ENCODE measurements at places on chromosomes 3 and 15. TPM values are rescaled to one million over a fixed set of nuclear protein-coding genes. Genes with fewer than 3 reads are reported as not detected.

The SHF gene
- total RNA-seq = 0.79 TPM

GRCh38 chr15:28987337-28987736, 101.6 kb downstream of the APBA2 start:
- no peaks in the 10 kb centered on the region for H3K36me3 ChIP-seq
- no peak overlapping the region for H3K27ac ChIP-seq
- H3K4me3 ChIP-seq = no peak overlapping the region
- H3K27me3 ChIP-seq = no peaks in the 10 kb centered on the region
- no peak for DNase-seq

DNA sequence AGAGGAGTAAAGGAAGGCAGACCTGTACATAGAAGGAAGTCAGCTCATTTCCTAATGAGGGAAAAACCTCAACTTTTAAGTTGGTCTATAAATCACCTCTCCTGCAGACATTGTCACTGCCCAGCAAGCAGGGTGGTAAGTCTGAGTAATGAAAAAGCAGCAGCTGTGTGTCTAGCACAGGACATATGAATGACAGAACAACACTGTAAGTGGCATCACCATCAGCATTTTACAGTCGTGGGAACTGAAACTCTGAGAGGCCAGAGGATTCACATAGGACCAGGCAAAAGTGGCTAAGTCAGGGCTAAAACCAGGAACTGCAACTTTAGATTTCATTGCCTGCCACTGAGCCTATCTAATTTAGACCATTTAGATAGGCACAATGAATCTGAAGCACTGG, 235.6 kb downstream of the CLSTN2 start:
- H3K36me3 ChIP-seq = no peaks in the 10 kb centered on the region
- no peak overlapping the region for H3K4me3 ChIP-seq
- H3K27me3 ChIP-seq = peaks cover 5% of the 10 kb centered on the region
- no peaks in the 10 kb centered on the region for H3K4me1 ChIP-seq
- no peak overlapping the region for H3K27ac ChIP-seq

DNA sequence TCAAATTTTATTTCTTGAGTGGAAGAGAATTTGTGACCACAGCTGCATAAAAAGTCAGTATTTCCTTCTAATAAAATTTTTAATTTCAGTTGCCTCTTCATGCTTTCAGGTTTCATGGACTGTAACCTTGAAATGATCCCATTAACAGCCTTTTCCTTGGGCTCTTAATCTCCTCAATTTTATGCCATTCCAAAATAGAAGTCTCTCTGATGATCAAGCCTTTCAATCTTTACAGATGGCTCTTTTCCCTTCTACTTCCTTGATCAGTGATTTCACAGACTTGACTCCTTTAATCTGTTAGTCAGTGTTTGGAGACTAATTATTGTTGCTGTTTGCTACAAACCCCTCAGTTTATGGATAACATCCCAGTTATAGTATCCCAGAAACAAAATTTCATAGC, 11.9 kb downstream of the TSC22D2 start:
- DNase-seq = no peak
- H3K27me3 ChIP-seq = no peaks in the 10 kb centered on the region
- H3K36me3 ChIP-seq = peaks cover 16% of the 10 kb centered on the region

GRCh38 chr3:136512381-136512780, 239.8 kb downstream of the STAG1 start:
- no peaks in the 10 kb centered on the region for H3K27me3 ChIP-seq
- H3K4me1 ChIP-seq = no peaks in the 10 kb centered on the region
- no peak overlapping the region for H3K27ac ChIP-seq
- DNase-seq = no peak
- H3K4me3 ChIP-seq = no peak overlapping the region

The APEH gene
- 137 TPM for total RNA-seq

DNA sequence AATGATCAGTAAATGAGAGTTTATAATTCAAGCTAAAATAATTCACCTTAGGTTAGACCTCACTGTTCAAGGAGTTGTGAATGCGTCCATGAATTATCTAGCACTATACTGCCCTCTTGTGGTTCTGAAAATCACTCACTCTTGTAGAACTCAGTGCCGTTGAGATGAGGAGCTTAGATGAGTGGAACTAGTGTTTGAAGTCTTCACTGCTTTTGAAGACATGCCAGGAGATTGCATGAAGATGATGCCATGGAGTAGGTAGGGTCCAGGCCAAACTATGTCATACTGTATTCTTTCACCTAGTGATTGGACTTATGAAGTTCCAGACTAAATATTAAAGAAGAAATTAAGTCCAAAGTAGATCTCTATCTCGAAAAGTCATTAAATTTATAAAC, 28.8 kb downstream of the LYSMD4 start:
- H3K36me3 ChIP-seq = peaks cover 10% of the 10 kb centered on the region
- H3K27me3 ChIP-seq = no peaks in the 10 kb centered on the region
- peaks cover 50% of the 10 kb centered on the region for H3K4me1 ChIP-seq
- peak; percentile 73 for DNase-seq
- no peak overlapping the region for H3K27ac ChIP-seq

The ATP8B4 gene
- 6.8 TPM for total RNA-seq

The ARHGEF26 gene
- 0.06 TPM for total RNA-seq

- no peaks in the 10 kb centered on the region for H3K4me1 ChIP-seq
- no peaks in the 10 kb centered on the region for H3K36me3 ChIP-seq
- no peaks in the 10 kb centered on the region for H3K27me3 ChIP-seq
- H3K4me3 ChIP-seq = no peak overlapping the region
Observed at GRCh38 chr3:25589783-25590258, 74.9 kb downstream of the TOP2B start.

GRCh38 chr15:53962646-53963561, 15.3 kb upstream of the UNC13C start:
- no peaks in the 10 kb centered on the region for H3K27me3 ChIP-seq
- H3K4me1 ChIP-seq = no peaks in the 10 kb centered on the region
- H3K36me3 ChIP-seq = no peaks in the 10 kb centered on the region
- no peak overlapping the region for H3K27ac ChIP-seq

The USP13 gene
- total RNA-seq = 10.3 TPM

The LCTL gene
- total RNA-seq = not detected

DNA sequence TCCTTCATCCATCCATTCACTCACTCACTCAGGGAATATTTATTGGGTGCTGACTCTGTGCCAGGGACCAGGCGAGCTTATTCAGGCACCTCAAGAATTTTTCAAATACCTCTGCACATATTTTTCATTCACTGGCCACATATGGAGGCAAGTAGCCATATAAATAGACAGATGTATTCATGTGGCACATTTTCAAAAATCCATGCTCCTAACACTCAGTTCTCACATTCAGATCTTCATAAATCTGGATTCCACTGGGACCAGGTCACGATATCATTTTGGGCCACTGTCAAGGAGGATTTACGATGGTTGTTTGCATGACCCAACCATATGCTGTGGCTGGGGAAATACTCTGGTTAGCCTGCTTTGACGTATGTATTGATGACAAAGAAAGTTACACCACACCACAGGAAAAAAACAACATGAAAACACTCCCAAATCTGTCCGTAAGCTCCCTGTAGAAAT, 241.8 kb upstream of the LRTM1 start:
- no peaks in the 10 kb centered on the region for H3K4me1 ChIP-seq
- DNase-seq = no peak
- H3K27ac ChIP-seq = no peak overlapping the region
- no peaks in the 10 kb centered on the region for H3K27me3 ChIP-seq
- H3K4me3 ChIP-seq = no peak overlapping the region

The CCR3 gene
- total RNA-seq = not detected

DNA sequence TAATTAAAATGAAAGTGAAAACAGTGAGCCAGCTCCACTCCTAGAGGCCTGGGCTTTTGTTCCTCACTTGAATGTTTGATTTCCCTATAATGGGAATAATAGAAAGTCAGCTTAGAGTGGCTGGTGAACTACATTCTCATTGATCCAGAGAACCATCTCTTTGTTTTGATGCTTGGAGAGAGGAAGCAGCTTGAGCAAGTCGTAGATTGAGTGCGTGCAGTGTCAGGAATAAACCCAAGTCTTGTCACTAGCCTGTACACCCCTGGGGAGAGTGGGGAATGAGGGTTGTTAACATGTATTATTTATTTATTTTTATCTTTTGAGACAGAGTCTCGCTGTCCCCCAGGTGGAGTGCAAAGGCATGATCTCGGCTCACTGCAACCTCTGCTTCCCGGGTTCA, 885 bp upstream of the LSG1 start:
- peaks cover 42% of the 10 kb centered on the region for H3K4me1 ChIP-seq
- peak overlapping the region; percentile 96 for H3K4me3 ChIP-seq
- peak overlapping the region; percentile 99 for H3K27ac ChIP-seq
- peaks cover 14% of the 10 kb centered on the region for H3K36me3 ChIP-seq
- H3K27me3 ChIP-seq = peaks cover 5% of the 10 kb centered on the region
- no peak for DNase-seq

DNA sequence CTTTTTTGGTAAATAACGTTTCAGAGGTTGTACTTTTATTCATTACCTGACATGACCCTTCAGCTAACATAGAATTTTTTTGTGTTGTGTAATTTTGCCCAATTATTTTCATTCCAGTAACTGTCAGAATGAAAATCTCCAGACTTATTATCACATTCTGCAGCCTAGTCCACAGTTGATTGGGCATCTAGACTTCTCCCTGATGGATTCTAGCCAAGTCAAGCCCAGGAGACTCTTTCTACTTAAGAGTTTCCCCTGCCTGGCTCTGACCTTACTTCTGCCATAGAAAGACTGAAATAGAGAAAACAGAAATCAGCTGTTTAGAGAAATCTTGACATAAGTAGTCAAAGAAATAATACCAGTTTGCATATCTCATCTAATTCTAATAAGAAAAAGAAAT, 82.9 kb upstream of the CDAN1 start:
- H3K4me1 ChIP-seq = no peaks in the 10 kb centered on the region
- no peak for DNase-seq
- no peaks in the 10 kb centered on the region for H3K27me3 ChIP-seq

DNA sequence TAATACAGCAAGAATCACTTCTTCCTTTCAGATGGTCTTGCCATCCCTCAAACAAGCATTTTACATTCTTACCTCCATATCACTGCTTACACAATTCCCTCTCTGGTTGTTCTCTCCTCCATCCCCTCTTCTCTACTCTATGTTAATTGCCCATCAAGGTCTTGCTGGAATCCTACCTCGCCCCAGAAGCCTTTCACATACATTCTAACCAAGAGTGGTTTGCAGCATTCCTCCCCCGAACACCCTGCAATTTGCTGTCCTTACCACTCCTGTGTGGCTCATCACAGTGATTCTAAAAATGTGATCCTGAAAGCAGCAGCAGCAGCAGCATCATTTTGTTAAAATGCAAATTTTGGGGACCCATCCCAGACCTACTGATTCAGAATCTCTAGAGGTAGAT, 30.6 kb downstream of the TNIK start:
- H3K4me1 ChIP-seq = no peaks in the 10 kb centered on the region
- DNase-seq = no peak
- peaks cover 13% of the 10 kb centered on the region for H3K36me3 ChIP-seq
- no peaks in the 10 kb centered on the region for H3K27me3 ChIP-seq

The CTDSPL gene
- total RNA-seq = 4.6 TPM

GRCh38 chr3:128415200-128415772, 51.4 kb downstream of the DNAJB8 start:
- no peaks in the 10 kb centered on the region for H3K27me3 ChIP-seq
- no peaks in the 10 kb centered on the region for H3K4me1 ChIP-seq
- H3K36me3 ChIP-seq = no peaks in the 10 kb centered on the region
- no peak for DNase-seq
- no peak overlapping the region for H3K27ac ChIP-seq

DNA sequence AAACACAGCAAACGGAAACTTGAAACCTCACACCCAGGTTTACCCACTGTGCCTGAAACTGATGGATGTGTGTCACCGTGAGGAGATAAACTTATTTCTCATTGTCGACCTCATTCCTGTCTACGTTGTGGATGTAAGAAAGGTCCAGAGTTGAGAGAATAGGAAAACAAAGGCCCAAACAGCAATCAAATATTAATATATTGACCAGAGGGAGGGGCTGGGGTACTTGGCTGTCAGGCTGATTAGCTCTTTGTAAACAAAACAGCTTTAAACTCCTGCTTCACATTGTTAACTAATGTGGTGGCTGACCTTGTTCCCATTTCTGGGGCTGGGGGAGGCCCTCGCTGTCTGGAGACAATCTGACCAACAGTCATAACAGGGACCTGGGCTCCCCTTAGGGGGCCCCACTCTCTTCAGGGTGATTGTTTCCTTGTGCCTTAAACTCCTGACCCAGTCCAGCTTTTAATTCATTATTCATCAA, 937.6 kb downstream of the MCTP2 start:
- no peak for DNase-seq
- no peaks in the 10 kb centered on the region for H3K4me1 ChIP-seq
- no peaks in the 10 kb centered on the region for H3K27me3 ChIP-seq

DNA sequence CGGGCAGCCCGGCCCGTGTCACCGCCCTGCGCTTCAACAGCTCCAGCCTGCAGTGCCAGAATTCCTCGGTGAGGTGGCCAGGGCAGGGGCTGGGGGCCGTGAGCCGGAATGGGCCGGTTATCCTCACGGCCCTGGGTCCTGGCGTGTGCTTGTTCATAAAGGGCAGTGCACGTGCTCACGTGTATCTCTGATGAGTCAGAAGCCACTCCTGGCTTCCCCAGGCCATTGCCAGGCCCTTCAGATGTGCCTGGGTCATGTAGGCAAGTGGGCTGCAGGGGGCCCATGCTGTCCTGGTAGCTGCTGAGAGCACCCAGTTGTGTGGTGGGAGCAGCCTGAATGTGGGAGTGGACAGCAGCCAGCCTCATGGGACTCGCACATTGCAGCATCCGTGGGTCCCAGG, 29.2 kb downstream of the PLXNA1 start:
- H3K4me3 ChIP-seq = no peak overlapping the region
- no peak for DNase-seq
- H3K27ac ChIP-seq = no peak overlapping the region
- H3K4me1 ChIP-seq = peaks cover 1% of the 10 kb centered on the region
- H3K27me3 ChIP-seq = no peaks in the 10 kb centered on the region

- H3K4me3 ChIP-seq = peak overlapping the region; percentile 83
- peaks cover 45% of the 10 kb centered on the region for H3K4me1 ChIP-seq
- H3K27ac ChIP-seq = peak overlapping the region; percentile 83
- DNase-seq = no peak
Observed at GRCh38 chr3:192916371-192917027, 1.2 kb downstream of the MB21D2 start.

GRCh38 chr3:81094986-81095385, 666.5 kb downstream of the GBE1 start:
- no peak overlapping the region for H3K27ac ChIP-seq
- H3K36me3 ChIP-seq = no peaks in the 10 kb centered on the region
- H3K27me3 ChIP-seq = no peaks in the 10 kb centered on the region
- no peaks in the 10 kb centered on the region for H3K4me1 ChIP-seq

The CERS3 gene
- total RNA-seq = 0.62 TPM

The RRP9 gene
- total RNA-seq = 25.1 TPM

The UQCRC1 gene
- total RNA-seq = 150 TPM

The CCR2 gene
- 29.1 TPM for total RNA-seq

- no peaks in the 10 kb centered on the region for H3K36me3 ChIP-seq
- no peaks in the 10 kb centered on the region for H3K4me1 ChIP-seq
- no peak overlapping the region for H3K4me3 ChIP-seq
- H3K27me3 ChIP-seq = no peaks in the 10 kb centered on the region
- H3K27ac ChIP-seq = no peak overlapping the region
Observed at GRCh38 chr3:173089283-173089682, 51.8 kb downstream of the SPATA16 start.

The TGM5 gene
- total RNA-seq = not detected
